CD4-positive, alpha-beta T cell treated with Interleukin-2 at 100 ng/mL for 4 hours (primary cell): ENCODE measurements at places on chromosomes 3 and 15.

DNA sequence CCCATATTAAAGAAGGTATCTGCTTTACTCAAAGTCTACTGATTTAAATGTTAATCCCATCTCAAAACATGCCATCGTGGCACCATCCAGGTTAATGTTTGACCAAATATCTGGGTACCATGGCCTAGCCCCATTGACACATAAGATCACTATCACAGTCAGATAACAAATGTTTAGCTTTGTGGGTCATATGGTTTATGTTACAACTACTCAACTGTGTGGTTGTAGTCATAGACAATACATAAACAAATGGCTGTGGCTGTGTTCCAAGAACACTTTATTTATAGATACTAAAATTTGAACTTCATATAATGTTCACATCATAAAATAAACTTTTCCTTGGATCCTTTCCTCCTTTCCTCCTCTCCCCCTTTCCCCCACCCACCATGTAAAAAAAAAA is 9.8 kb upstream of the SNRPN start:
- no peak for DNase-seq

DNA sequence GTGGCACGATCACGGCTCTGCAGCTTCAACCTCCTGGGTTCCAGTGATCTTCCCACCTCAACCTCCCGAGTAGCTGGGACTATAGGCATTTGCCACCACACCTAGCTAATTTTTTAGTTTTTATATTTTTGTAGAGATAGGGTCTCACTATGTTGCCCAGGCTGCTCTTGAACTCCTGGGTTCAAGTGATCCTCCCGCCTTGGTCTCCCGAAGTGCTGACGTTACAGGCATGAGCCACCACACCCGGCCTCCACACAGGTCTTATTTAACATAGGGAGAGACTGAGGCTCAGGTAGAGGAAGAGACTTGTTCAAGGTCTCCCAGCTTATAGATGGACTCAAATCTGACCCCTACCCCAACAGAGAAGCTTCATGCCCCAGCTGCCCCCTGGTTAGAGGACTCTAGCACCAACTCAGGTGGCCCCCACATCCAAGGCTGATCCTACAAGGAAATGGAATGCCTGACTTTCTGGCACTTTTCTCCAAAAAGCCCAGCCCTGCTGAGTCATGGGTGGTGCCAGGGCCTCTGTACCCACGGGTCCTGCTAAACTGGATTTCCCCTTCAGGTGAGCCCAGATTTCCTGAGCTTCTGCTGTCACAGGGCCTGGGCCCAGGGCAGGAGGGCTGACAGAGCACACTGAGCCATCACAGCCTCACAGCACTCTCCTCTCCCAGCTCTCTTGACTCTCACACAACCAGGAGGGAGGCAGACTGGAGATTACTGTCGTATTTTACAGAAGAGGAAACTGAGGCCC is 5.6 kb downstream of the TMEM40 start:
- no peak for DNase-seq

DNA sequence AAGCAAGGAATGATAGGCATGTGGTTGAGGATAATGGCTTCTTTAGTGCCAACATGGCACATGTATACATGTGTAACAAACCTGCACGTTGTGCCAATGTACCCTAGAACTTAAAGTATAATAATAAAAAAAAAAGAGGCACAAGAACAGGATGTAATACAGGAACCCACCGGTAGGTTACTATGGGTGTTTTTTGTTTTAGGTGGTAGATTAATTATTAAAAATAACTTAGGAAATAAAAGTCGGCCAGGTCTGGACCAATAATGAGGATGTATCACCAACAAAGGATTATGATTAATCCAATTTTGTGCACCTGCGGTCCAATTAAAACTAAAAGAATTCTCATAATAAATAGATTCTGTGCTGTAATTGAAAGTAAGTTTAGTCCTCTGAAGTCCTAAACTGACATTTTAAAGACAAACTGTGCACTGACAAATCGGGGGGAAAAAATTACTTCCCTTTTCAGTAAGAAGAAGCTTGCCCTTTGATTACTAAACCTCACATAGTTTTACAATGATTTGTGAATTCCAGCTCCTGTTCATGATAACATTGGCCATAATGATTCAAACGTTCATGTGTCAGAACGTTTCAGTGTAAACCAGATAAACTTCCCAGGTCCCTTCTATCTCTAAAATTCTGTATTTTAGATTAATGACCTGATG is 62.2 kb downstream of the CASR start:
- no peak for DNase-seq

DNA sequence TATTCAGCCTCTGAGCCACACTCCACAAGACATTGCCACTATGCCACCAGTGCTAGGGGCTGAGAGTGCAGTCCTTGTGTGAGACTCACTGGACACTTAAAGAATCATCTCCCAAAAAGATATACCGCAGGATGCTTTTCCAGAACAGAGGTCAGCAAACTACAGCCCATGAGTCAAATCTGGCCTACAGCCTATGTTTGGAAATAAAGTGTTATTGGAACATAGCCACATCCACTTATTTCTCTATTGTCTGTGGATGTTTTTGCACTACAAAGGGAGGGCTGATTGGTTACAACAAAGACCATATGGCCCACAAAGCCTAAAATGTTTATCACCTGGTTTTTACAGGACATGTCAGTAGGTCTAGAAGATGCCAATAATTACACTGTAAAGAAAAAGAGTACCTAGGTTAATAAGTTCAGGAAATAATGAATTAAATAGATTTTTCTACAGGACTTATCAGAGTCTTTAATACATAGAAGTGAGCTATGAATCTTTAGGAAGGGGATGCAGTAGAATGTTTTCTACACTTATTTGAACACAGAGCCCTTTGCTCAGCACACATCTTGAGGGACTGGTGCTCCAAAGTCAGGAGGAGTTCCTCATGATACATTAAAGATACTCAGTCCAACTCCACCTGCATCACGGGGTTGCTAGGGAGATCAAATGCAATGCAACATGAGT is 26.3 kb downstream of the SRGAP3 start:
- no peak for DNase-seq

DNA sequence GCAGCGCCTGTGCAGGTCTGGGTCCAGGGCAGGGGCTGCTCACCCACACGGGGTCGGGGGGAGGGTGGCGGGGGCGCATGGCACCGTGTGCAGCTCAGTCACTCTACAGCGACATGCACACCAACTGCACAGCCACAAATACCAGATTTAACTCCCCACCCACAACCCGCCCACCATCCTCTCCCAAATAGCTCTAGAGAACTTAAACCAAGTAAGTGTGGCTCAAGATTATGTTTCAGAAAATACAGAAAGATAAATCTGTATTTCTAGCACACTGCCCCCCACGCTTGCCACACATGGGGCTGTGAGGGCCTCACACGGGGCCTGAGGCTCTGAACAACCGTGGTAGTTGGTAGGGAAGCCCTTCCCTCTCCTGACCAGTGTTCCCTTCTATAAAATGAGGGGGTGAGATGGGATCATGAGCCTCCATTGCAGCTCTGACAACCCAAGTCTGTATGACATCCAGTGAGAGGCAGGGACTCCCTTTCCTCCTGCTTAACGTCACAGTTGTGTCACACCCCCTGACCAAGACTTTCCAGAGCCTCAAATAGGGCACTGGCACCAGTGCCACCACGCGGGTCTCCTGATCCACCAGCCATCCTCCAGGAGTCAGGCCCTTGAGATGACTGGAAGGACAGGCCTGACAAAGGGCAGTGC is 23.1 kb downstream of the POC1A start:
- no peak for DNase-seq

- DNase-seq = no peak
These were observed 42.8 kb upstream of the PTPRG start for GRCh38 chr3:61518590-61518989.

DNA sequence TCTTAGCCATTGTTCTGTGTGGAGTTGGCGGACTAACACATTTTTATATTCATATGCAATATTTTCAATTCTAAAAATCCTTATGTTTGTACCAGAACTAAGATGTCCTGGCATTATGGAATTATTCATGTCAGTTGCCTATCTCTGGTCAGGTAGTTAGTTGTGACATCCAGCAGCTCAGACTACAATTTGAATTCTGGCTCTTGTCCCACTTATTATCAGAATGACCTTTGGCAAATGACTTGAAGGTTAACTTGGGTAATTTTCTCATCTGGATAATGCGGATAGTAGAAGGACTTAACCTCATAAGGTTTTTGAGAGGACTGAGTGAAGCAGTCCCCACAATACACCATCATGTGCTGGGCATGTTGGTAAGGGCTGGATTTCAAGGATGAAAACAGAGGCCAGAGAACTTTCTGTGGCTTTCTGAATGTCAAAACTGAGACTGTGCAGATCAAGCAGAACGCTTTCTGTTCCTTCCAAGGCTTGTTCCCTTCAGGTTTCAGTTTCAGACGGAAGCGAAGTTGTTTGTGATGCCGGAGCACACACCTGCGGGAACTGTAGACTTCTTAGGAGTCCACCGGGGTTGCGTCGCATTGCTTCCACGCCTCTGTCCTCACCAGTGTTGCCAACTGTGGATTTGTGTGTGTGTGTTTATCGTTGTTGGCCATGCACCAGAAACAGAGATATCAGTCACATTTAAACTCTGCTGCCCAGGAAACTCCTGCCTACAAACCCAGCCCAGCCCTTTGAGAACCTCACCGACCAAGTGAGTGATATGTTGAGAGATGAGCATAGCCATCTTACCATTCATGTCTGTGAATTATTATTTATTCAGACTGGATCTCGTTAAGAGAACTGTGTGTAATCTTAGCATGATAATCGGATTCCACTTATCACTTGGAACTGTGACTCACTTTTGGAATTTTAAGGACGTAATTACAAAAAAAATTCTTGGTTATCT is 76.0 kb downstream of the PTPRG start:
- no peak for DNase-seq

DNA sequence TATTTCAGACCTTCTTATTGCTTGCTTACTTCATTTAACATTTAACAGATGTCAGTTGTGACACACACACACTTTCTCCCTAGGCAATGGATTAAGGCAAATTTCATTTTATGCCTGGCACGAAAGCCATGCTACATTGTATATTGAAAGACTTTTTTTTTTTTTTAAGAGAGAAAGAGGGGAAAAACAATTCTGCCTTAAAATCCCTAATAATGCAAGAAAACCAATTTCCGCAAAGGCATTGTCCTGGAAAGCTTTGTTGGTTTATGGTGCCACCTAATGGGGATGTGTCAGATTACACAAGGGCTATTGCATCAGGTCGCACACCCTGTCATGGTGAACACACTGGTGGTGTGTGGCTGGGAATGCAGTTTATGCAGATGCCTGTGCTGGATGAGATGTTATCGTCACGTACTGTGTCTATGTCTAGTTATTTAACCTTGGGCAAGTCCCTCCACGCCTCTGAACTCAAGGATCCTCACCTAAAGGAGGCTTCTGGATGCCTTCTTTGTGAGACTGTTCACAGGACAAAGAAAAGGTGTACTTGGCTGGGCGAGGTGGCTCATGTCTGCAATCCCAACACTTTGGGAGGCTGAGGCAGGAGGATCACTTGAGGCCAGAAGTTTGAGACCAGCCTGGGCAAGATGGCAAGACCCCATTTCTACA is 37.3 kb upstream of the RFTN1 start:
- DNase-seq = peak; percentile 86

DNA sequence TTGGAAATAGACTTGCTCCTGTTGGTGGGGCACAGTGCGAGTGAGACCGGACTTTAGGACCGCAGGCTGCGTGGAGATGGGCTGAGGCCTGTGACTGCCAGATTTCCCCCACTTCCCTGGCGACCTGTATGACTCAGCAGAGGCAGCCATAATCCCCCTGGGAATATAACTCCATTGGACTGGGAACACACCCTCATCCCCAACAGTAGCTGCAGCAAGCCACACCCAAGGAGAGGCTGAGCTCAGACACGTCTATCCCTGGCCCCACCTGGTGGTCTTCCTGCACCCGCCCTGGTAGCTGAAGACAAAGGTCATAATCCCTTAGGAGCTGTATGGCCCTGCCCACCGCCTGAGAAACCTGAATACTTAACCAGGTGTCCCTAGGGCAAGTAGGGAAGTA is 42.6 kb downstream of the DZIP1L start:
- DNase-seq = no peak

GRCh38 chr3:33544126-33544525 is 103.9 kb upstream of the UBP1 start:
- DNase-seq = no peak

- DNase-seq = no peak
These were observed 2.1 kb upstream of the SCAANT1 start for GRCh38 chr3:63914312-63914711.

- DNase-seq = no peak
These were observed 7.4 kb upstream of the RBPMS2 start for GRCh38 chr15:64782751-64783150.

- DNase-seq = no peak
These were observed 53.3 kb downstream of the ST6GAL1 start for GRCh38 chr3:186983659-186984058.

GRCh38 chr3:4334548-4334947 is 31.4 kb downstream of the SETMAR start:
- DNase-seq = no peak

GRCh38 chr3:150235799-150236198 is 172.3 kb upstream of the TSC22D2 start:
- DNase-seq = no peak

- no peak for DNase-seq
These were observed 80.3 kb upstream of the ABHD17C start for GRCh38 chr15:80614711-80615360.

DNA sequence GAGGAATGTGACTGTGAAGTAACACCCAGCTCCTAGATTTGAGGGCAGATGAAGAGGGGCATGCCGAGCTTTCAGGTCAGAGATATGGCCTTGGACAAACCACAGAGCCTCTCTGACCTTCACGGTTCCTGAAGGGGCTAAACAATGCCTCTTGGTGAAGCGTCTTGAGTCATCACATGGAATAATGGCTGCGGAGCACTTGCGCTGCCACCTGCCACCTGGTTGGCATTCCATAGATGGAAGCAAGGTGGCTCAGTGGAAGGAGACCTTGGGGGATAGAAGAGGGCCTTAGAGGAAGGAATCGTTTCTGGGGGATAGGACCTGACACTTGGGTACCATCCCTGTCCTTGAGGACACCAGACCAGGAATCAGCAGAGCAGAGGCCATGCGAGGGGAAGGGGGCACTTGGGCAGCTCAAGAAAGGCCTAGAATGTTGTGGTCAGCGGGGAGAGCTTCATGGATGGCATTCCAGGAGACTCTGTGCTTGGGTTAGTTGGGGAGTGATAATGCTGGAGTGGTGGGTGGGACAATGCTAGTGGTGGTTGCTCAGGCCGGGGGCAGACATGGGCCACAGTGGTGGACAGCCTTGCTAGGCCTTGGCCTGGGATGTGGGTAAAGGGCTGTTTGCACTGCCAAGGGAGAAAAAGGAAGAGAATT is 12.6 kb downstream of the MRAS start:
- DNase-seq = no peak

GRCh38 chr3:10748040-10748439 is 68.0 kb upstream of the SLC6A11 start:
- no peak for DNase-seq
